Endodermal cell (in vitro differentiated cells): ENCODE measurements at places on chromosomes 12 and 14. TPM values are rescaled to one million over a fixed set of nuclear protein-coding genes. Genes with fewer than 3 reads are reported as not detected.

- no peak for DNase-seq
Observed at GRCh38 chr14:99996951-99997571, 68.2 kb upstream of the EVL start.

DNA sequence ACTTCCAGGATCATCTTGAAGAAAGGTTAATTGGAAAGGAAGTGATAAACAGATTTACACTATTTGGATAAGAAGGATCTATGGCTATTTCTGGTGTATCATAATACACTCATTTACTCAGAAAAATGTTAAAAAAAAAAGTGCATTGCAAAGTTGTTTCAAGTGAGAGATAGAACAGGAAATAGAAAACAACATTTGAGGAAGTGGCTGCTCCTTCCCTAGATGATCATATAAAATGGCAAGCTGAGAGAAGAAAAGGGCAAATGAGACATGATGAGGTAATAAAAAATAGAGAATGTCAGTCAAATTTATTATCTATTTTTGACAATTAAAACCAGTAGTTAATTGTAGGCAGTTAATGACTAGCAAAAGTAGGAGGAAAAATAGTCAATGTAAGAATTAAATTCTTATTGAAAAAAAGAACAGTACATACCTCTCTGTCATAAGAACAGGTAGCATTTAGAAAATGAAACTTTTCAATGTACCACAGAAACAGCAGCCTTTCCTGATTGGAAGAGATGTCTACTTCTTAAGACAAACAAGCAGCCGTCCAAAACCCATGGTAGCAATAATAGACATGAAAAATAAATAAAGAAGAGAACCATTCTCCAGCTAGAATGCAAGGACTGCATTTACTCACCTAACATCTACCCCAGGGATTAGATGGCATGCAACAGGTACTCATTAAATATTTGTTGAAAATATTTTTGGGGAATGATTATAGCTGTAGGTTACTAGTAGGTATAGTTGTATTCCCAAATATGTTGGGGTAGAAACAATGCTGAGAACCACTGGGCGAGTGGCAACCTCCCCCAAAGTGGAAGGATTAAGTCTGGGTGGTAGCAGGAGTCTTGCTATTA is 63.9 kb upstream of the GRIP1 start:
- DNase-seq, result no peak

DNA sequence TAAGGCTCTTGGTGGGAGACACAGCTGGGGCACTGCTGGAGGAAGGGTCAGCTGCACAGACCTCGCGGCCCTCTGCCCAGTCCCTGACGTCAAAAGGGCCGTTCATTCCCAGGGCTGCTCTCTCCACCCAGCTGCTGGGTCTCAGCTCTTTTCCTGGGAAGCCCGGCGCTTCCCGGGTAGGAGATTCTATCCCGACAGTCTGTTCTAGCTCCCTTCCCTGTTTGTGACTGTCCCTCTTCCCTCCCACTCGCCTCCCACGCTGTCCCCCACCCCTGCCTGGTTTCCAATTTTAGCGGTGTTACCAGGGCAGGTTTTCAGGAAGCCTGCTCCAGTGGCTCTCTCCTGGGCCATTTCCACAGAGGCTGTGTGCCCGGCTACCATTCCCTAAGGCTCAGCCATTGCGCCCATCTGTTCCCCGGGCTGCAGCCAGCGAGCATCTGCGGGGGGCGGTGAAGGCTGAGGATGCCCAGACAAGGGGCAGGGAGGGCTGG is 186.6 kb downstream of the CACNA1C start:
- no peak for DNase-seq

DNA sequence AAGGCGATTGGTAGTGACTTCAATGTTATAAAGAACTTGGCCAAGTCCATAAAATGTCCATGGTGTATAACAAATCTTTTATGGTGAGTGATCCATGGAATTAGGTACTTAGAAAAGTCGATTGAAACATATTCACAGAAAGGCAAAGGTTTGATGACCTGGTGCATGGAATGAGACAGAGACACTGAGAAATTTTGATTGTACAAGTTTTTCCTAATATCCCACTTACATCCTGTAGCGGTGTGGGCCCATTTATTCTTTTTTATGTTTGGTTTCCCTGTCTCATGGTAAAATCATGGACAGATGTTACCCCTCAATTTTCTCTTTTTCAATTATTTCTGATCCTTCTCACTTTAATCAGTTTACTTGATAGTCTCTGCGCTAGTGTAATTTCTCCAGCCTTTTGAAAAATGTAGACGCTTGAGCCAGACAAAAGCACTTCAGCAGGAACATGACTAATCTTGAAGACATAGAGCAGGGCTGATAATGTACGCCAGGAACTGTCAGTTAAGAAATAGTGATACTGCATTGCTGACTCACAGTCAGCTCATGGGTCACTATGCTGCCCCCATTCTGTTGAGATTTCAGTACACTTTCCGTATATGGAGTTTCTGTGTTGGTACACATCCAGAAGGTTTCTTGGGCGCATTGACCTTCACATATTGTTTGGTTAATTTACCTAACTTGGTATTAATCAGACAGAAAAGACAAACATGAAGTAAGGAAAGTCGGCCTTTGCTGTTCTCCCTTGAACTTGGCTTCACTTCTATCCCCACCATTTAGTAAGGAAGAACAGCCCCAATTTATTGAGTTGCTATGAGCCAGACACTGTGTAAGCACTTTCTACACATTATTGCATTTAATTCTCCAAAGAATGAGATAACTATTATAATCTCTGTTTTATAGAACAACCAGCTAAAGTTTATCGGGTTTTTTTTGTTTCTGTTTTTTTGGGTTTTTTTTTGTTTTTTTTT is 841.7 kb downstream of the DIO2 start:
- no peak for DNase-seq

DNA sequence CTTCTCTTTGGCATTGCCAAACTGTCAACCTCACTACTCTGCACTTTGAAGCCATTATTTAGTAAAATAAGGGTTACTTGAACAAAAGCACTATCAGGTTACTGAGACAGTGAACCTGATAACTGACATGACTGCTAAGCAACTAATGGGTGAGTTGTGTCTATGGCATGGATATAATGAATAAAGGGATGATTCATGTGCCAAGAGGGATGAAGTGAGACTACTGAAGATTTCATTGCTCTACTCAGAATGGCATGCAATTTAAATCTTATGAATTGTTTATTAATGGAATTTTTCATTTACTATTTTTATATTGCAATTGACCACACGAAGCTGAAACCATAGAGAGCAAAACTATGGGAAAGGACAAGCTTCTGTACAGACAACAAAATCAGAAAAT is 74.4 kb downstream of the CEP128 start:
- no peak for DNase-seq

GRCh38 chr12:90916516-90916915 is 38.5 kb downstream of the CCER1 start:
- DNase-seq, result no peak

DNA sequence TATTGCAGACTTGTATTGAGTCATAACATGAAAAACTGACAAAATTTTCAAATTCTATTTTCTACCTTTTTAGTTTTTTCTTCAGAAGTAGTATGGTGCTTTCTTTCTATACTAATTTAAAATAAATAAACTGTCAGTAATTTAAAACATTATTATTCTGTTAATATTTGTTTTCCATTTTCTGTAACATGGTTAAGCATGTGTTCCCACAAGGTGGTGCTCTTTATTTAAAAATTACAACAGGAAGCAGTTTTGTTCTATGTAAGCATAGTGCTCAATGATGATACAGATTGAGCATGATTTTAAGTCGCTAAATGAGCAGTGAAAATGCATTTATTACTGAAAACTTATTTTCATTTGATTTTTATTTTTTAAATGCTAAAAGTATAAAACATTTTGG is 114.6 kb downstream of the PPFIA2 start:
- DNase-seq, result no peak

DNA sequence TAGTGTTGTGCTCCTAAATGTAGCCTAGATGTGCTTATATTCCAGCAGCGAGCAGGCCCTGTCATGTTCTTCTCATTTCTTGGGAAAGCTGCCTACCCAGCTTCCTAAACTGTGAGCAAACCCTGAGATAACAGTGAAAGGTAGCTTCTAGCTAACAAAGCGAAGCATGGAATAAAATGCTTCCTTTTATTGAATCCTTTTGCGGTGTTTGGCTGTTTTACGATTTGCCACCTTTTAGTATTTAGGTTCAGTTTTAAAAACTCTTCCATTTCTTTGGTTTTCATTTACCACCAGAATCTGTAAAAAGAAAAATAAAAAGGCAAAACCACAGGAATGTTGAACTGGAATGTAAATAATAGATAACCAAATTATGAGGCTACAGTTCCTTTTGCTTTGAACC is 5.0 kb upstream of the PKP2 start:
- DNase-seq, result no peak

DNA sequence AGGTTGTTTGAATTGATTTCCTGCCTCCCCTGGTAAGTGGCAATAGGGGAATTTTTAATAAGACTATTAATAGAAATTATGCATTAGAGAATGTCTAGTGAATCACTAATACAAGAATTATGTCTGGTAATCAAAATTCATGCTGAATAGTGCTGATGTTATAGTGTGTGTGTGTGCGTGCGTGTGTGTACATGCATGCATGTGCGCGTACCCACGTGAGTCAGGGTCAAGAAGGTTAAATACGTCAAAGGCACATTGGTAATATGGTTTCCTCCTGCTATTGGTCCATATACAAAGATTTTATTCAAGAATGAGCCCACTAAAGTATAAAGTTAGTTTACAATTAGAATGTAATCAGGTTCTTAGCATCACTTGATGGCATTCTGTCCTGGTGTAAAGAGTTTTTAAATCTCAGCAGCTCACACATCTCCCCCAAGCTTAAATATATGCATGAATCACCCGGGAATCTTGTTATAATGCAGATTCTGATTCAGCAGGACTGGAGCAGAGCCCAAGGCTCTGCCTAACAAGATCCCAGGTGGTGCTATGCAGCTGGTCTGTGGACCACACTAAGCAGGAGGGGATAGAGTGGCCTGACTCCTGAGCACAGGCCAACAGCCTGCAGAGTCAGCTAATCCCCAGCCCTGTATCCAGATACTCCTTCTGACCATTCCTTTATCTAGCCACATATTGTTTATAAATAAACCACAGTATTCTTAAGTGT is 43.9 kb downstream of the TTC9 start:
- peak; percentile 54 for DNase-seq

GRCh38 chr12:65891987-65892481 is 67.8 kb downstream of the HMGA2 start:
- DNase-seq, result peak; percentile 56

DNA sequence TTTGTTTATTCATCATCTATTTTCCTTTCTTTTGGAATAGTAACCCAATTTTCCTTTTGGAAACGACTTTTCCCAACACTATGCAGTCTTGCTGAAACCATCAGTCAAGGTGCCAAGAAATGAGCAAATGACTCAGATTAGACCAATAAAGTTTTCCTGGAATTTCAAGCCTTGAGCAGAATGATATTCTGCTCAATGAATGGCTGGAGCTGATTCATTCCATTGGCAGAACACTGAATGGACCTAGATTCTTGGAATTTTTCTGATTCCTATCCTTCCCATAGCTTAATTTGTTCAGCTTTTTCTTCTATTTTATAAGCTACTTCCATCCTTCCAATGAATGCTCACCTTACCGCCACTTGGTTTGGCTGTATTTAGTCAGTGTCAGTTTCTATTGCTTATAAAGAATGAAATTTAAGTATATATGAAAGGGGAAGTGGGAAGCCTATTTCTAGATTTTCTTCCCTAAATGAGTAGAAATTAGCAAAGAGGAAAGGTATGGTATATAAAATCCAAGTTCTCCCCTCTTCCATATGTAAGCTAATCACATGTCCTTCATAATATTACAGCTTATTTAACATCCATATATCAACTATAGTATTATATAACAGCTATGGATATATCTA is 89.0 kb downstream of the C14orf39 start:
- DNase-seq, result no peak

- DNase-seq, result no peak
Observed at GRCh38 chr14:85057221-85057620, 472.7 kb upstream of the FLRT2 start.

DNA sequence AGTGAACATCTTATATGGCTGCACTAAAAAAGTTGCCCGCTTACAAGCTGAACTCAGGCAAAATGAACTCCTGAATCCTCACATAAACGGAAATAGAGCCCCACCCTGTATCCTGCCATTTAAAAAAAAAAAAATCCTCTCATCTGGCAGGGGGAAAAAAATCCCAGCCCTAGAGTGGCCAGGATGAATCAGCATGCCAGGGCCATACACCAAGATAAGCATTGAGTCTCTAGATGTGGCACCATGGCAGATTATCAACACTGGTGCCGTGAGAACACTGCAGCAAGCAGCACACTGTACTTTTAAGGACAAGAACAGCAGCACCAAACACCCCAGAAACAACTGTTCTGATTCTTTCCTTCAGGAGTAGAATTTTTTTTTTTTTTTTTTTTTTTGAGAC is 65.5 kb downstream of the RASSF3 start:
- DNase-seq, result no peak

DNA sequence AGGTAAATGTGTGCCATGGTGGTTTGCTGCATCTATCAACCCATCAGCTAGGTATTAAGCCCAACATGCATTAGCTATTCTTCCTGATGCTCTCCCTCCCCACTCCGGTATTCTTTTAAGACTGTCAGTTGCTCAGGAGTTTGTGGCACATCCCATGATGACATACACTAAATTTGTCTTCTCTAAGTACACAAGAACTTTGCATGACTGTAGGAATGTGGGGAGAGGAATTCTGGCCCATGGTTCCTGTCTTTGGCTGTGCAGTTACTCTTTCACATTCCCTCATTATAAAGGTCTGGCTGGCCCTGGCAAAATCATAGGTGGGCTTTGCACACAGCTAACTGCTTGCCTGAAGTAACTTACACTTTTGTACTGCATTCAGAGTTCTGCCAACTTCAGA is 30.3 kb downstream of the HMGA2 start:
- DNase-seq, result no peak

- no peak for DNase-seq
Observed at GRCh38 chr14:46404865-46405811, 246.4 kb downstream of the RPL10L start.

DNA sequence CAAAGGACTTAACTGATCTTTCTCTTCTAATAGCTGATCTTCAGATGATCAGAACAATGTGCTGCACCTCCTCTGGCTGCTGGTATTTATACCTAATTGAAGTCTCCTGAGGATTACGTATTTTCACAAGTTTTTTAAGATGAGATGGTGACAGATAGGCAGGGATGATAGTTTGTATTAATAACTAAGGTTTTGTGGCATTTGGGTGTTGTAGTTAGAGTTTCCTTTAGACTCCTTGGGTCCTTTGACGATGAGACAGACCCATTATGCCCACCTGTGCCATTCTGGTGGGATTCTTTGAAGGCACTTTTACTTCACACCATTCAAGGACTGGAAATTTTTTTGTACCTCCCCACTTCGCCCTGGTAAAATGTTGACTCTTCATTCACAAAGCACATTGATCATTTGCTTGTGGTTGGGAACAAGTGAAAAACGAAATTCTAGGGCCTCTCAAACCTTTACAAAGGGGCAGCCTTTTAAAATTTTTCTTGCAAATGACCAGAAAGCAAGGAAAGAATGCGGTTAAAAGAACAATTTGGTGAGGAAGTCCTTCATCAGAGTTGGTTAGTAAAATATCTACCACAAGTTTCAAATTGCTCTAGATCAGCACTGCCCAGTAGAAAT is at the start of gene IFNG:
IFNG (minus strand) TSS at position 60 of the 624 bp plus-strand sequence. CDS start 125 bp downstream, outside the sequence.
- DNase-seq, result no peak

GRCh38 chr14:97177635-97178034 is 380.5 kb downstream of the VRK1 start:
- DNase-seq, result no peak

- DNase-seq, result no peak
Observed at GRCh38 chr12:13563743-13564125, 367.2 kb downstream of the EMP1 start.

TAS2R30 gene
- total RNA-seq, result 5.7 and 9.7 TPM in 2 replicates

PRH2 gene
- total RNA-seq, result 1.2 TPM in 1 of 2 replicates, not detected in the other

TEX22 gene
- total RNA-seq, result 3.3 and 3.5 TPM in 2 replicates

MYH6 gene
- total RNA-seq, result not detected in 3 replicates

HPD gene
- total RNA-seq, result 0.42 to 0.71 TPM (median 0.44 TPM) in 3 replicates

ZBTB42 gene
- total RNA-seq, result 5.6 to 9.0 TPM (median 7.7 TPM) in 3 replicates

ITGB7 gene
- 1.4 and 1.8 TPM in 2 replicates for total RNA-seq
